ENCODE measurements at places on chromosomes 5 and 9.

DNA sequence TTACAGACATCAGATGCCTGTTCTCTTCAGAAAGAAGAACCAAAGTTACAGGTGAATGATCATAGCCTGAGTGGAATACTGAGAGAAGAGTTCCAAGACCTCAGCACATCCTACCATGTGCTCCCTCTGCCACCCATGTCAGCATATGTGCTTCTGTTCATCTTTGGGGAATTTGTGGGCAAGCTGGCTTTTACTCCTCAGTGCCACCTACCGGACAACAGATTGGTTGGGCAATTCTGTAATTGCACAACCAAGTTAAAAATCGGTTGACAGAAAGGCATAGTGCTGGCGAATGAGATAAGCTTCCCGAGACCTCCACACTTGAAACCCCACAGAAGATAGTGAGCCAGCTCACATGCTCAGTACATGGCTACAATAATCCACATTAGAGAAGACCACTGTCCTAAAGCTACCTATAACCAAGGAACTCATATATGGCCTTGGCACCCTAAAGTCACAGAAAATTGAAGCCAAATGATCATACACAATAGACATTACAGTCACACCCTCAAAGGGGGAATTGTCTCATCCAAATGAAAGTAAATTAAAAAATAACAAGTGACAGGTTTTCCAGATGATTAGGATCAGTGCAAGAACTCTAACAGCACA lies 1238.0 kb upstream of the NUDT12 start:
- no peak for DNase-seq

DNA sequence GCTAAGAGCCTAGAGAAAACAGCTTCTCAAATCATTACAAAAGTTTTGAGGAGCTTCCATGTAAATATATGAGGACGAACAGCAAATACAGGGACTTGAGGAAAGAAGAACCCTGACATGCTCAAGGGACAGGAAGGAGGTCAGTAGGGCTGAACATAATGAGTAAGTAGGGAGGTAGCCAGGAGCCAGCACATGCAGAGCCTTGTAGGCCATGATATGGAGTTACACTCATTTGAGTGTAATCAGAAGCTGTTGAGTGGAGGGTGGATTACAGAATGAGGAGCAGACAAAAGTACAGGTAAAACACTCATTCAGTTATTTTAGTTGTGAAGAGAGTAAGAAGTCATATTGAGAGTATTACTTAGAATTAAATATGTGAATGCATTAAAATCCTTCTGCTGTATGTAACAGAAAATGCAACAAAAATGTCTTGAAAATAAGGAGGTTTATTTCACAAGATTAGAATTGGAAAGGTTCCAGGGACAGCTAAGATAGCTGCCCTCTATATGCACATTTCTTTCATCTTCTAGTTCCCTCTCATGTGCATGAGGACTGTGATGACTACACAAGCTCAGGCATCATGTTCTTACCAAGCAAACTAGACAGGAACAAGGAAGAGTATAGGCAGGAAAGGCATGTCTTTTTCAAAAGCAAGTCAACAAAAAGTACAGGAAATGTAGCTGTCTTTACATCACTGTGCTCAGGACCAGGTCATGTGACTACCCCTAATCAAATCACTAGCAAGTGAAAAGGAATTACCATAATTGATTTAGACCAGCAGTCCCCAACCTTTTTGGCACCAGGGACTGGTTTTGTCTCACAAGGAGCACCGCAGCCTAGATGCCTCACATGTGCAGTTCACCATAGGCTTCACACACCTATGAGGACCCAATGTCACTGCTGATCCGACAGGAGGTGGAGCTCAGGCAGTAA lies 87.2 kb downstream of the TMEM232 start:
- no peak for DNase-seq

GRCh38 chr5:159682623-159683022 lies 233.7 kb upstream of the ADRA1B start:
- peak; percentile 5 for DNase-seq

GRCh38 chr5:149936044-149936699 lies 8.4 kb downstream of the PDE6A start:
- no peak for DNase-seq

GRCh38 chr5:135108992-135109391 lies 75.0 kb upstream of the PITX1 start:
- no peak for DNase-seq

DNA sequence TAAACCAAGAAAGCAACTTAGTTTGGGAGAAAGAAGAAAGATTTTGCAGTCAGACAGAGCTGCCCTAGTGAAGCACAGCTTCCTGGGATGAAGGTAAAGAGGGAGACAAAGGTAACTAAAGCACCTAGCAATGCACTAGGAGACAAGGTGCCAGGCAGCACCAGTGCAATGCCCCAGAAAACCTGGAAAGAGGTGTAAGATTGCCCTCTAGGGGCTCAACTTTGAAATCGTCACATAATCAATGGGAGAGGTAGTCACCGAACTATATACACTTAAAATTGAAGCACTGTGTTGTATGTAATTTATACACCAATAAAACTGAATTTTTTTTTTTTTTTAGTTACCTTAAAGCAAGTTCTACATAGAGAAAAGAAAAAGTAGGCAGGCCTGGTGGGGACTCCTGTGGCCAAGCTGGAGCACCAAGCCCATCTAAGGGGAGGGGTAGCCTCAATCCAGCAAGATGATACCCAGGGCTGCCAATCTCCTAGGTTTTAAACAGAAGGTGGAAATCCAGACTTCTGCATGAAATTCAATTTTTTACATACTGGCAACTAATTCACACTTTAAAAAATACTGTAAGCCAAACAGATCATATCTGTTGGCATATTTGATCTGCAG lies 48.2 kb downstream of the CDK5RAP2 start:
- DNase-seq: peak; percentile 43

- DNase-seq: no peak
Measured at GRCh38 chr9:113645978-113646253, 182.4 kb downstream of the RGS3 start.

GRCh38 chr5:97628031-97628430 lies 445.0 kb upstream of the RIOK2 start:
- DNase-seq: no peak

GRCh38 chr9:128057724-128058409 lies 9.3 kb downstream of the NAIF1 start:
- no peak for DNase-seq

DNA sequence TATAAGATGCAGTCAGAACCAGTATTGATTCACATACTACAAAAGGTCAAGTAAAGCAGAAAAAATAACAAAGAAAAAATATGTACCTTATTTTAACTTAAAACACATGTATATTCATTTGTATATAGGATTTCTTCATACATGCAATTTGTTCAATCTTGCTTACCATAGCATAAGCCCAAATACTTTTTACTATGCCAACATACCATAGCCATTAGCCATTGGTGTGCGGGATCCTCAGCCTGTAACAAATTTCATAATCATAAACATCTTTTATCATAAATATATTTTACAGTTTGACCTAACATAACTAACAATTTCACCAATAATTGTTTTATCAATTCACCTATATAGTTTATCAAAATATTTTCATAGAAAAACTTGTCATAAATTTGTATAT lies 51.1 kb downstream of the MPDZ start:
- DNase-seq: no peak
